ENCODE measurements at places on chromosomes 7 and 10.

DNA sequence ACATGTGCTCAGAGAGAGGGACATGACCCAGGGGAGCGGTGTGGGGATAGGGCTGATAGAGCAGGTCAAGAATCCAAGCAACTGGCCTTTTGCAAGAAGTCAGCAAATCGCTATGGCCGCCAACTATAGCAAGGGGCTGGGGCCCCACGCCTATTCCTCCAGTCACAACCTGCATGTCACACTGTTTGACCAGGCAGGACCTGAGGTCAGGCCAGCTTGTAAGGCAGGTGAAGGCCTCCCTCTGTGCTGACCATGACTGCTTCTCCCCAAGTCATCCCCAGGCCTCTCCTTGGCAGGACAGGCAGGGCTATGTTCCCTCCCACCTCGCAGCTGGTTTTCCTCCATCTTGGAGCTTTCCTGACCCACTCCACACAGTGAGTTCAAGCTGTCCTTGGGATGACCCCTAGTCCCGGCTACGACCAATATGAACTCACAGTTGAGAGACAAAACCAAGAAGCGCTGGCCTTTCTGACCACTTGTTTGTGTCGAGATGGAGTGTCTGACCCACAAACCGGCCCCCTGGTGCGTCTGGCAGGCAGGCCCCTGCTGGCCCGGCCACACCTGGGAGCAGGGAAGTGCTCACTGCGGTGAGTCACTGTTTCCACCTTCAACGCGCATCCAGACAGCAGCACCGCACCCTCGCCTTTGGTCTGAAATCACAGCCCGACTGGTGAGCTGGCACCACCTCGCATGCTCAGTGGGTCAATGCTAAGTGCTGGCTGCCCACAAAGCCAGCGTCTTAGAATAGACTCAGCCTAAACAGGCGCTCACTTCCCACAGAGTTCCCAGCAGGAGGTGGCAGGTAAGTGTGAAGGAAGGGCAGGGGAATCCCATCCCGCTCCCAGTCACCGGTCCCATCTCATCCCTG, 81.4 kb downstream of the VWA2 start:
- DNase-seq: no peak

- DNase-seq: no peak
Measured at GRCh38 chr10:120503689-120504088, 46.7 kb downstream of the PLPP4 start.

- DNase-seq: no peak
Measured at GRCh38 chr10:50551894-50552293, 71.9 kb downstream of the SGMS1 start.

GRCh38 chr7:78164459-78164858, 365.9 kb downstream of the PHTF2 start:
- no peak for DNase-seq

GRCh38 chr7:112399501-112399900, 50.8 kb upstream of the IFRD1 start:
- DNase-seq: no peak

GRCh38 chr10:97534746-97535367, 36.1 kb downstream of the UBTD1 start:
- DNase-seq: no peak

- DNase-seq: no peak
Measured at GRCh38 chr10:28722065-28722803, 44.9 kb downstream of the BAMBI start.

GRCh38 chr10:50937230-50937907, 51.9 kb upstream of the A1CF start:
- DNase-seq: no peak

Measured in BJ (cell line).